ENCODE measurements at places on chromosomes 16 and 17. TPM values are rescaled to one million over a fixed set of nuclear protein-coding genes. Genes with fewer than 3 reads are reported as not detected.
A peak's percentile ranks its signal among the peaks of the same experiment; 100 is the strongest.

LYZL6 gene
- not detected for total RNA-seq

NPIPA2 gene
- not detected for total RNA-seq

- DNase-seq: no peak
- H3K4me3 ChIP-seq: no peak overlapping the region
- H3K27ac ChIP-seq: no peak overlapping the region
- no peaks in the 10 kb centered on the region for H3K27me3 ChIP-seq
- H3K36me3 ChIP-seq: peaks cover 4% of the 10 kb centered on the region
These were observed 12.0 kb downstream of the PRR11 start for GRCh38 chr17:59167571-59168001.

LMF1 gene
- total RNA-seq: 13.0 TPM

DNA sequence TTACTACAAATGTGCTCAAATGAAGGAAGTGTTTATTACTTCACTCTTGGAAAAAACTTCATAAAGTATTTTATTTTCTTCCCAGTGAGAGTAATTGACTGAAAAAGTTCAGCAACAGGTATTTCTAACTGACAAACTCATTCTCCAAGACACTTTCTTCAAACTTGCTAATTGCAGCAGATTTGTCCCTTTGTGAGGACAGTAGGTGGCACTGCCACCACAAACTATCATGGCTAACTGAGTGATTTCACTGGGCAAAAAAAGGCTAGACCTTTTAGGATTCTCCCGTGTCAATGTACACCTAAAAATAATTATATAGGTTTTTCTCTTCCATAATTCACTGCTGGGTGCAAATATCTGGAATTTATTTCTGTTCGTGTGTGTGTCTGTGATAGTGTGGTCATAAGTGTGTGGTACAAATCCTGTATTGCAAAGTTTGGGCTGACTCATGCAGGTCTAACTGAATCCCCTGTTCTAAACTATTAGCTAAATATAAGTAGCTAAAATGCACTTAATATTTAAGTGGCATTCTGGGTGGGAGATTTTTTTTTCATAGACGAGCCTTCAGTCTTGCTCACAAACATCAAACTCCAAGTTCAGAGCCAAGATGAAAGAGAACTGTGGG lies 3.9 kb downstream of the HS3ST3A1 start:
- H3K36me3 ChIP-seq: no peaks in the 10 kb centered on the region
- H3K27me3 ChIP-seq: peaks cover 16% of the 10 kb centered on the region
- H3K4me3 ChIP-seq: no peak overlapping the region

PABPN1L gene
- total RNA-seq: not detected

- DNase-seq: no peak
- H3K36me3 ChIP-seq: no peaks in the 10 kb centered on the region
- H3K27me3 ChIP-seq: no peaks in the 10 kb centered on the region
- H3K4me3 ChIP-seq: no peak overlapping the region
- H3K27ac ChIP-seq: no peak overlapping the region
- H3K4me1 ChIP-seq: peaks cover 16% of the 10 kb centered on the region
These were observed 21.1 kb downstream of the KCTD19 start for GRCh38 chr16:67305216-67306071.

DNA sequence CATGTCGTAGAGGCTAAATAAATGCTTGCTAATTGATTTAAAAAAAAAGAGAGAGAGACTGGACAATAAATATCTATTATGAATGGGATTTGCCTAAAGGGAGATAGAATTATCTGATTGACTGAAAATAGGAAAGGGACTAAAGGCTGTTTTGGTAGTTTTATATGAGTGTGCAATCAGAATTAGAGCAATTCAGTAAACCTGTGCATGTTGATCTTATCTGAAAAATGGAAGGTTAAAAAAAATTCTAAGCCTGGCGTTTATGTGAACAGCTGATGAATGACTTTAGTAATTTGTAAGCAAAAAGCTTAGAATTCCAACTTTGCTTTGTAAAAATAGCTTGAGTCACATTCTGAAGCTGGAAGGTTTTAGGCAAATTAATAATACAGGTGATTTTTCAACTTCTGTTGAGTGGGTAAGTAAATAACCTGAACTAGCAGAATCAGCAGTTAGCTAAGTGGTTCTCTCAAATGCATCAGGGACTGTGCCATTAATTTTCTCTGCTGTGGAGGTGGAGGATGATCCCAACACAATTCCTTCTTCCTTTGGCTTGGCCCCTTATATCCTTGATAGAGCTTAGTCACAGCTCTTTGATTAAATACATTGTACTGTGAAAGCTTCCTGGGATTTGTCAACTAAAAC lies 254.4 kb downstream of the PHKB start:
- DNase-seq: no peak
- H3K27me3 ChIP-seq: no peaks in the 10 kb centered on the region
- H3K4me3 ChIP-seq: no peak overlapping the region
- H3K4me1 ChIP-seq: peaks cover 5% of the 10 kb centered on the region
- H3K27ac ChIP-seq: no peak overlapping the region

- no peak overlapping the region for H3K27ac ChIP-seq
- H3K27me3 ChIP-seq: no peaks in the 10 kb centered on the region
- H3K36me3 ChIP-seq: no peaks in the 10 kb centered on the region
- no peak for DNase-seq
- no peak overlapping the region for H3K4me3 ChIP-seq
- no peaks in the 10 kb centered on the region for H3K4me1 ChIP-seq
These were observed 14.5 kb downstream of the TEX14 start for GRCh38 chr17:58677194-58677880.

PIK3R6 gene
- under 0.01 TPM for total RNA-seq

DNA sequence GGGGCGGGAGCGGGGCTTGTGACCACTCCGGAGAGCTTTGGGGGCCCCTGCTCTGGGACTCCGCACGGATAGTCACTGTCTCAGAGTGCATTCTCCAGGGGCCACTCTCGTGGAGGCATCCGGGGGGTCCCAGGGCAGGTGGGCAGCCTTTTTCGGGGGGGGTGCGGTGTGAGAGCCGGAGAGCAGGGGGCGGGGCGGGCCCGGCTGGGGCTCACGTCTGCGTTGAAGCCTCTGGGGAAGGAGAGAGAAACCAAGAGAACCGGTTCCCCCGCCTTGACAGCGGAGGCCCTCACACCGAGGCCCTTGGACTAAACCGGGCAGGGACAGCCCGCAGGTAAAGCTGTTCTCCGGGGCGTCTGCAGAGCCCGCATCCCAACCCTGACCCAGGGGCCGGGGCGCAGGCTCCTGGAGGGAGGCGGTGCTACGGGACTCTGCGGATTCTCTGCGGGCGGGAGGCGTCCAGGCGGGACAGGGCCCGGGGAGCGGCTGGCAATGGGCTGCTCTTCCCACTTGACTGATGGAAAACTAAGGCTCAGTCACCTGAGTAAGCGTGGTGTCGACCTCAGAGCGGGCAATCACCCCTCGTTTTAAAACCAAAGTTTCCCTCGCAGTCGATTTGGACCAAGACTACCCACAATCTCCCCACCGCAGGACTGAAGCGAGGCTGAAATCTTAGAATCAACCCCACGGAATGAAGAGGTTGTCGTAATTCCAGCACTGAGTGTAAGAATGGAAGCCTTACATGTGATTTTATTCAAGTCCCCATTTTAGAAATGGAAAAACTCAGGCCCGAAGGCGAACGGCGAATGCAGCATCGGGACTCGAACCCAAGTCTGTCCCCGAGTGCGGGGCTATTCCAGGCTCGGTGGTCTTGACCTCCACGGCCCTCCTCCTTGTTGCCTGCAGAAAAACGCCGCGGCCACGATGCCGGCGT lies 49.6 kb upstream of the AMZ2 start:
- peaks cover 17% of the 10 kb centered on the region for H3K27me3 ChIP-seq
- peak overlapping the region; percentile 46 for H3K4me3 ChIP-seq
- H3K27ac ChIP-seq: no peak overlapping the region
- no peaks in the 10 kb centered on the region for H3K36me3 ChIP-seq

DNA sequence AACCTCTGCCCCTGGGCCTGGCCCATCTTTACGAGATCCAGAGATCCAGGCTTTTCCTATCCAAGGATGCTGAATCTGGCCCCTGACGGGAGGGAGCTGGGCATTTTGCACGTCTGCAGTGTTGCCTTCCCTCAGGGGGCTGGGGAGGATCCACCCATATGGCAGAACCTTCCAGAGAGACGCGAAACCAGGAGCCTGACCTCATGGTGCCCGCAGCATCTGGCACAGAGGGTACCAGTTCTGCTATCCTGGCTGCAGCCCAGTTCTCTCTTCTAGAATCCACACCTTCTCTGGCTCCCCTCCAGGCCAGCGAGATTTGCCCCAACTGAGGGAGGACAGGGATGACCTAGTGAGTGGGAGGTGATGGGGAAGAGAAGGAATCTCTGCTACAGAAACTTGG lies 20.5 kb upstream of the ZNF652 start:
- H3K27ac ChIP-seq: no peak overlapping the region
- peaks cover 4% of the 10 kb centered on the region for H3K4me1 ChIP-seq
- H3K4me3 ChIP-seq: no peak overlapping the region
- H3K27me3 ChIP-seq: no peaks in the 10 kb centered on the region

GRCh38 chr17:28846231-28846630 lies 3.6 kb upstream of the FAM222B start:
- no peak overlapping the region for H3K4me3 ChIP-seq
- DNase-seq: no peak
- no peaks in the 10 kb centered on the region for H3K36me3 ChIP-seq
- no peak overlapping the region for H3K27ac ChIP-seq
- peaks cover 12% of the 10 kb centered on the region for H3K4me1 ChIP-seq

DNA sequence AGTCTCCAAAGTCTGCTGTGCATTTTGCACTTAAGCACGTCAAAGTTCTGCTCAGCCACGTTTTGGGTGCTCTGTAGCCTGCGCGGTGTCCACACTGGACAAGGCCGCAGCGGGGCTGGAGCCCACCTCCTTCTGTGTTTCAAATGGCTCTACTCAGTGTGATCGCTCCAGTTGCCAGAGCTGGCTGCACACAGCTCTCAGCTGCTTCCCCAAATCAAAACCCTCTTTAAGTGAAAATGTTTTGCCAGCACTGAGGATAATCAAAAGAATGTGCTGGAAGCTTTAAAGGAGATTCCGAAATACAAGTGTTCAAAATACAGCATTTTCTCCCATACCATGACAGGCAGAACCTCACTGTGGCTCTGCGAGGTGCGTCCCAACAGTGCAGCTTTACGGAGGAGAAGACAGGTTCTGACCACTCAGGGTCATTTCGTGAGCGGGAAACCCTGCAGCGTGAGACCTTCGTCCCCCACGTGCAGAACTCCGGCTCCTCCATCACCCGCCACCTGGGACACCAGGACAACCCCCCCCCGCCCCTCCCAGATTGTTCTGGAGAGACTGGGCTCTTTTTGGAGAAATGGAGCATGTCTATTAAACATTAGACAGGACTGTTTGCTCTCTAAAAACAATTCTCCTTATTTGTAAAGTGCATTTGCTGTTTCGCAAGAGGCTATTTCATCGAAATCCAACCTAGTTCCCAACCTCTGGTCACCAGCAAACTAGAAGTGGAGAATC lies 16.6 kb downstream of the TBC1D16 start:
- no peak for DNase-seq
- H3K36me3 ChIP-seq: no peaks in the 10 kb centered on the region
- H3K27me3 ChIP-seq: no peaks in the 10 kb centered on the region
- no peaks in the 10 kb centered on the region for H3K4me1 ChIP-seq
- H3K27ac ChIP-seq: no peak overlapping the region
- no peak overlapping the region for H3K4me3 ChIP-seq

- DNase-seq: no peak
- no peaks in the 10 kb centered on the region for H3K27me3 ChIP-seq
- no peak overlapping the region for H3K4me3 ChIP-seq
- no peak overlapping the region for H3K27ac ChIP-seq
- H3K4me1 ChIP-seq: no peaks in the 10 kb centered on the region
- peaks cover 15% of the 10 kb centered on the region for H3K36me3 ChIP-seq
These were observed 16.1 kb downstream of the ESRP2 start for GRCh38 chr16:68219725-68220351.

DNA sequence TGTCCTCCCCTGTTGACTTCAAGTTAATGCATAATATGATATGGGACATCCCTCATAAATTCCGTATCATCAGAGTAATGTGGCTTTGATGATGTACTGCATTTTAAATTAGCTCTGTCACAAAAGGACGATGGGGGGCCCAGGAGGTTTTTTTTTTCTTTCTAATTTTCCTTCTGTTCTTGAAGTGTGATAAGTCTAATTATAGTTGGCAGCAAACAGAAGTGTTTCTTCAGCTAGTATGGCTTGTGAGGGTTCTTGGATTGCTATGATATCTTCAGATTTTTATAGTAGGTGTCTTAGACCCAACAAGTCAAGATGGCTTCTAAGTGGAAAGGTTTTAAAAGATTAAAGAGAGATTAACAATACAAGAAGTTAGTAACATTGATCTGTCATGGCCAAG lies 796.2 kb upstream of the RBFOX1 start:
- no peaks in the 10 kb centered on the region for H3K36me3 ChIP-seq
- no peak for DNase-seq
- no peak overlapping the region for H3K4me3 ChIP-seq
- no peak overlapping the region for H3K27ac ChIP-seq
- H3K27me3 ChIP-seq: no peaks in the 10 kb centered on the region

DNA sequence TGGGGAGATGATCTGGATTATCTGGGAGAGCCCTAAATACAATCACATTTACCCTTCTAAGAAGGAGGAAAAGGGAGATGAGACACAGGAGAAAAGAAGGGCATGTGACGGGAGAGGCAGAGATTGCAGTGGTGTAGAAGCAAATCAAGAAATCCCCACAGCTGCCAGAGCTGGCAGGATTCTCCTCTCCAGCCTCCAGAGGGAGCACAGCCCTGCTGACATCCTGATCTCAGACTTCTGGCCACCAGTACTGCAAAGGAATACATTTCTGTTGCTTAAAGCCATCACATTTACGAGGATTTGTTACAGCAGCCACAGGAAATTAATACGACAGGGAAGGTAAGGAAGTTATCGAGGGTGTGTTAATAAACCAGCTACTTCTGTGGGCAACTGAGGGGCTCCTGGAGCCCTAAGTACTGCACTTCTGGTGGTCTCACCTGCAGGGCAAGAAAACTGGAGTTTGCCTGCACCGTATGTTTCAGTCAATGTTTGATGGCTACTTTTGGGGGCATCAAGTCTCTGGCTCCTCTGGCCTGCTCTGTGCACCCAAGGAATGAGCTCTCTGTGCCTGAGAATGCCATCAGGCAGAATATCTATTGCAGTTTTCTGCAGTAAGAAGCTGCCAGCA lies 22.9 kb upstream of the CDH13 start:
- no peak overlapping the region for H3K27ac ChIP-seq
- no peaks in the 10 kb centered on the region for H3K36me3 ChIP-seq

NPTX1 gene
- total RNA-seq: 0.43 TPM

GRCh38 chr17:81398176-81398831 lies 3.0 kb downstream of the BAHCC1 start:
- no peaks in the 10 kb centered on the region for H3K36me3 ChIP-seq
- H3K27ac ChIP-seq: peak overlapping the region; percentile 99
- DNase-seq: peak; percentile 82
- peaks cover 60% of the 10 kb centered on the region for H3K4me1 ChIP-seq
- no peaks in the 10 kb centered on the region for H3K27me3 ChIP-seq

GRCh38 chr16:7324321-7324720 lies 8.3 kb upstream of the RBFOX1 start:
- no peak overlapping the region for H3K4me3 ChIP-seq
- H3K4me1 ChIP-seq: no peaks in the 10 kb centered on the region
- H3K36me3 ChIP-seq: no peaks in the 10 kb centered on the region

TEPSIN gene
- total RNA-seq: 20.4 TPM

VWA3A gene
- total RNA-seq: not detected

GFAP gene
- not detected for total RNA-seq

Measured in stomach (tissue), 19 donors.